IPS-NIHi11 (cell line): ENCODE measurements at places on chromosomes 6 and 20.
A peak's percentile ranks its signal among the peaks of the same experiment; 100 is the strongest.

DNA sequence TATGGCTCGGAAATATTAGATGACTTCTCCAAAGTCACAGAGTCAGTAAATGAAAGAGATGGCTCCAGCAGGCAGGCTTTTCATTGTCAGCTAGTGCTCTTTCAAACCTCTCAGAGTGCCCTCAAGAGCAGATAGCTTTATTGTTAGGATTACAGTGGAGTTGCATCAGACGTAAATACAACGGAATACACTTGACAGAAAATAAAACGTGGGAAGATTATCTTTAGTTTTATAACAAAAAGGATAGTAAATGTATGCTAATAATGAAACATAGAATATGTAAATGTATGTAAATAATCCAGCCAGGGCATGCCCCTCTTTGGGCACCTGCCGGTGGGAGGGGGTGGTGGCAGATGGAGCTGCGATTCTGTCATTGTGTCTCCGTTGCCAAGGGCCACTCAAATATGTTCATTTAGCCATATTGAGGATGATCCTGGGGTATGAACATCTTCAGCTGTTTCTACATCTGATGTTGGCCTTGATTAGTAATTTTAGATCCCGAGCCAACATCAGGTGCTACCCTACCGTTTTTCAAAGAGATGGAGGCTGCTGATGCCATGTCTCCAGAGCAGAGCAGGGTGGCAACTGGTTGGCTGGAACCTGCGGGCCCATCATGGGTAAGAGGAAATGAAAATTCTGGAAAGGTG, 358.3 kb upstream of the SULF2 start:
- no peak for DNase-seq

DNA sequence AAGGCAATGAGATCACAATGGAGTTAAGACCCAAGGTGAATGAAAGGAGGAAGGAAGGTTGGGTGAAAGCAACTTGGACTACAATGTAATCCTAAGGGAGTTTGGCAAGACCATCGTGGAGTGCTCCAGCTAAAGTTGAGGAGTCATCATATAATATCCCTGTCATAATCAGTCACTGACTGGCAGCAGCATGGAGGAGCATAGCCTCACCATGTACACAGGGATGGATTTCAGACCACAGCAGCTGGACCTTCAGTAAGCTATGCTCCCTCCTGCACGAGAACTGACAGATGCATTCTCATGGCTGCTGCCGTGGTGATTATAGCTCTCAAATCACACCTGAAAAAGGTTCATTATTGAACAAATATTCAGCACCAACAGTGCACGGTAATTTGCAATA, 43.0 kb downstream of the GOPC start:
- no peak for DNase-seq

GRCh38 chr6:95948324-95948723, 67.5 kb upstream of the FUT9 start:
- DNase-seq = no peak

- no peak for DNase-seq
Observed at GRCh38 chr6:139204978-139205377, 70.1 kb downstream of the HECA start.

DNA sequence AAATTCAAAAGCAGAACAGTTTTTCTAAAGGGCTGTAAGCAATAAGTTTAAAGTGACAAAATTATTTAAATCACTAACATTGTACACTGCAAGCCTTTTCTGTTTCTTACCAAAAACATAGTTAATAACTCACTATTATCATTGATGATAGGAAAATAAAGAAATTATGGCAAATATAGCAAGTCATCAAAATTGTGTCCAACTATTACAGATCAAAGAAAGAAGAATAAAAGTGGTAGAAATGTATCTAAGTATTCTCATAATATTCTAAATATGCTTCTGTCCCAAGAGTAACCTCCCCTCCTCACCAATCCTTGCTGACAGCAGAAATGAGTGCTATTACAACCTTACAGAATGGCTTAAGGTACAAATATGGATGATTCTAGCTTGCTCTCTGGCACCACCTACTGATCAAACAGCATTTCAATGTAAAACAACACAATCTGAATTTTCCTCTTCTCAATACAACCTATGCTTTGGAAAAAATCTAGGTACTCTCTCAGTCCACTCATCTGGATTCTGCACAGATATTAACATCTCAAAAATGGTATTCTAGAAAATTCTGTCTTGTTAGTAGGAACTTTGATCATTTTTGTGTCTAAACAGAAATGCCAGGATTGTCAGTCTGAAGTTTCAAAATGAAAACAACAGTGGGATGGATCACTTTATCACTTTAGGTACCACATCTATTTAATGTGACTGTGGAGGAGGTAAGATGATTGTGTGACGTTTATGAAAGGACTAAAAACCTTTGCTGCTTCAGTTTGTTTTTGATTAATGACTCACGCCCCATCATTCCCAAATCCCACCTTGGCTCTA, 40.9 kb downstream of the ZFP64 start:
- peak; percentile 60 for DNase-seq

GRCh38 chr6:41937472-41937860, 4.1 kb downstream of the CCND3 start:
- DNase-seq = no peak

- no peak for DNase-seq
Observed at GRCh38 chr20:58458342-58459057, 56.7 kb downstream of the APCDD1L start.

DNA sequence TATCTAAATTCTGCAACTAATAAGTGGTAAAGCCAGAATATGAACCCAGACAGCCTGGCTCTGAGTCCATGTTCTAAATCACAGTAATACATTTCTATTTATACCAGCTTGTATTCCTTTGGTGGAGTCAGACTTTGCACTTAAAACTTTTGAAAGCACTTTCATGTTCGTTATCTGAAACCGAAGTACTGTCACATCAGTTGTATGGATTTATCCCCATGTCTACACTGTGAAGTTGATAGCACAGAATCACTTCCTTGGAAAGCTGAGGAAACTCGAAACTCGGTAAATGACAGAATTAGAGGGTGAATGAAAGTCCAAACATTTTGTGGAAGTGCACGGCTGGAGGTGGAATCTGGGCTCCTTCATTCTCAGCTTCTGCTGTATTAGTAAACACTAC, 28.3 kb upstream of the CTAGE9 start:
- no peak for DNase-seq

DNA sequence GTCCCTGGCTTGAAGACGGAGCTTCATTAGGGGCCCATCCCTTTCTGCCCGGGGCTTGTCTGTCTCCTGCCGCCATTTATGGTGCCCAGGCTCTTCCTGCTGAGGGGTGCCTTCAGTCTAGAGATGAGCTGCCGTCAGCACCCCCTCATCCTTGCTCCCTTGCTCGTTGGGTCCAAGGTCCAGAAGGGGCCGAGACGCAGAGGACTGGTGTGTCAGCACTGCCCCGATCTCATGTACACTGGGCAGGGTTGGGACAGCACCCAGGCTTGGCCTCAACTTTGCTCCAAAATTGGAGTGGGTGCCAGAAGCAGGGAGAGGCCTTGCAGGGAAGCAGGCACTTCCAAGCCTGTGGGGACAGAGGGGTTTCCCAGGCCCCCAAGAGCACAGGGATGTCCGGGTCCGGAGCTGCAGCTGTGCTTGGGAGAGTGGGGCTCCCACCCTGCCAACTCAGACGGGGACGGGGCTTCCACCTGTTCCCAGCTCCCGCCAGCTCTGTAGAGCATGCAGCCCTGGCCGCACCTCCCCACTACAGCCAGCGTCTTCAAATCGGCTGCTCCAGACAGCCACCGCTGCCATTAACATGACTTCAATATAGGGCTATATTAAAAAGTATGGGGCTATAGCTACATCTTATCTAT, 488.8 kb downstream of the TENT5A start:
- DNase-seq = no peak

- peak; percentile 39 for DNase-seq
Observed at GRCh38 chr20:55472704-55473103, 532.6 kb downstream of the CBLN4 start.

- DNase-seq = no peak
Observed at GRCh38 chr6:1789092-1789491, 179.4 kb downstream of the FOXC1 start.

- no peak for DNase-seq
Observed at GRCh38 chr6:94468830-94469229, 1049.5 kb upstream of the EPHA7 start.

- no peak for DNase-seq
Observed at GRCh38 chr6:52389626-52390360, 27.8 kb downstream of the PAQR8 start.

GRCh38 chr6:153727885-153728284, 311.2 kb upstream of the OPRM1 start:
- DNase-seq = no peak

DNA sequence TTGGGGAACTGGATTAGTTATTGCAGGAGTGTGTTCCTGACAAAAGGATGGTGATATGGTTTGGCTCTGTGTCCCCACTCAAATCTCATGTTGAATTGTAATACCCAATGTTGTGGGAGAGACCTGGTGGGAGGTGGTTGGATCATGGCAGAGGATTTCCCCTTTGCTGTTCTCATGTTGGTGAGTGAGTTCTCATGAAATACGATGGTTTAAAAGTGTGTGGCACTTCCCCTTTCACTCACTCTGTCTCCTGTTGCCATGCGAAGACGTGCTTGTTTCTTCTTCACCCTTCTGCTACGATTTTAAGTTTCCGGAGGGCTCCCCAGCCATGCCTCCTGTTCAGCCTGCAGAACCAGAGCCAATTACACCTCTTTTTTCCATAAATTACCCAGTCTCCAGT, 16.2 kb upstream of the TREM1 start:
- no peak for DNase-seq

- DNase-seq = no peak
Observed at GRCh38 chr6:23952245-23952644, 173.8 kb upstream of the NRSN1 start.

DNA sequence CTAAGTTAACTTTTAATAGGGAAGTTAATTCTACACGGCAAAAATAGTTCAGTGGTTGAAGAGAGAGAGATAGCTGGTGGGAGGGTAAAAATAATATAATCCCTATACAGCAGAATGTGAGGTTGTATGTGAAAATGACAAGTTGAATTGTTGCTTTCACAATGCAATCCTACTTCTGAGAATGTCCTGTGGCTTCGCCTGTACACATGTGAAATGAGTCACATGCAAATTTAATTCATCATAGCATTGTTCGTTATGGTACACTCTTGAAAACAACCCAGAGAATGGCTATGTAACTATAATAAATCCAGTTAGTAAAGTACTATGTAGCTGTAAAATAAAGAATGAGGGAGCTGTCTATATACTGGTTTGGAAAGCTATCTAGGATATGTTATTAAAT, 46.0 kb upstream of the HINT3 start:
- no peak for DNase-seq

DNA sequence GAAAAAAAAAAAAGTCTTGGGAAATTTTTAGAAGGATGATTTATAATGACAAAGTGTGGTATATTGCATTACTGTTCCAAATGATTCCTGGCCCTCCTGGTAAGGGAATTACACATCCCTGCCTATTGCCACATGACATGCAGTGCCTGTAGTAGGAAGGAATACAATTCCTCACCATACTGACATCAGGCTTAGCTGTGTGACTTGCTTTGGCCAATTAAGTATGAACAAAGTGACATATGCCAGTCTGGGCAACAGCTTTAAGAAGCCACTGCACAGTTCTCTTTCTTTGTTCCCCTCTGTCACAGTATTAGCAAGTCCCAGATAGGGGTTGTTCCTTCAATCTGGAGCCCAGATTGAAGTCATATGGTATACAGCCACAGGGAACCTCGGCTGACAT, 100.5 kb downstream of the KIF13A start:
- no peak for DNase-seq

- DNase-seq = no peak
Observed at GRCh38 chr20:61878478-61879302, 187.0 kb downstream of the TAF4 start.

DNA sequence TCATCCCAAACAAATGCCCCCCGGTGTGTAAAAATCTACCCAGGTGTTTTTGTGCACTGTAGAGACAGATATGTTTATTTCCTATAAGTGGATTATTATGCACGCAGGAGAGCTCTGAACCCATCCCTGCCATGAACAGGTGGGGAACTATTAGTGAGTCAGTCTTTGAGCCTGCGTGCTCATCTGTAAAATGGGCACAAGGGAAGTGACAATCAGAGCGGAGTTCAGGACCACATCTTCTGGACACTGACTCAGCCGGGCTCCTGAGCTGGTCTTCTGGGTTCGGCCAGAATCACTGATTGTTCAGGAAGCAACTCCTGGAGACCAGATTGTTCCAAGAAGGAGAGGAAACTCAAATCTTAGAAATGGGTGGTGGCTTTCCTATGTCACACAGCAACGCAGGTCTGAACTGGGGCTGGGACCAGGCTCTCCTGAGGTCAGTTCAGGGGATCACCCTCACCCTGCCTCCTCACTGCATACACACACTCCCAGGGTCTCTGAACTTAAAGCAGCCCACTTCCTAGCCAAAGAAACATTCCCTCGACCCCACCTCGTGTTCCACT, 27.3 kb upstream of the TGM2 start:
- peak; percentile 6 for DNase-seq

GRCh38 chr6:156378853-156379252, 398.3 kb upstream of the ARID1B start:
- DNase-seq = no peak

DNA sequence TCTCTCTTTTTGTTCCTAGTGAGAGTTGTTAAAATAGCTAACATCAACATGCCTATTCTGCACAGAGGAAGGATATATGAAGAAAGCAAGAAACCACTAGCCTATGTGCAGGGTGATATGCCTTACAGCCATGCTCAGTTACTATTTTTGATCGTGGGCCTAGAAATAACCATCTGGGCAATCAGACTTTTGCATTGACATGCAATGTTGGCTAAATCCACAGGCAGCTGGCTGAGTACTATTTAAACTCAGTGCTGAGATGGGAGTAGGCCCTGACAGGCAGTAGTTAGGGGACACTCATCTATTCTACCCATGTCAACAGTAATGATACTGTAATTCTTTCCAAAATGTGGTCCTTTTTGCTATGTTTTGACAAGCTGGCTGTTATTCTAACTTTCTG, 89.6 kb downstream of the HDGFL1 start:
- DNase-seq = no peak

DNA sequence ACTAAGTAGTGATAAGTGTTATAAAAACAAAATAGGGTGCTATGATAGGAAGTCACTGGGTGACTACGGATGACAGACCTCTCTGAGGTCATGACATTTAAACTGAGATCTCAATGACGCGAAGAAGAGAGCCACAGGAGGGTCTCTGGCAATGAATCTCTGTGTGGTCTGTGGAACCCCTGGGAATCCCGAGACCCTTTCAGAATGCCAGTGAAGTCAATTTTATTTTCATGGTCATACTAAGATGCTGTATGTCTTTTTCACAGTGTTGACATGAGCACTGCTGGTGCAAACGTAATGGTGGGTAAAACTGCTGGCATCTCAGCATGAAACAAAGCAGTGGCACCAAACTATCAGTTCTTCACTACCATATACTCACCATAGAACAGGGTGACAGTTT, 155.0 kb downstream of the GJA10 start:
- no peak for DNase-seq
